IPS DF 6.9 (cell line): ENCODE measurements at places on chromosomes 11 and 22.

DNA sequence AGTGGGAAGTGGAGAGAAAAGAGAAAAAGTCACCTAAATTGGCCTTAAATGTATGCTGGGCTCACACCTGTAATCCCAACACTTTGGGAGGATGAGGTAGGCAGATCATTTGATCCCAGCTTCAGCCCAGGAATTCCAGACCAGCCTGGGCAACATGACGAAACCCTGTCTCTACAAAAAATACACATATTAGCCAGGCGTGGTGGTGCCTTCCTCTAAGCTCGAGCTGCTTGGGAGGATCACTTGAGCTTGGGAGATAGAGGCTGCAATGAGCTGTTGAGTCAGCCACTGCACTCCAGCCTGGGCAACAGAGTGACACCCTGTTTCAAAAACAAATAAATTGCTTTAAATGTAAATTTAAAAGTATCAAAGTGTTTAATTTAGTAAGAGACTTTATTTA, 3.9 kb downstream of the CBL start:
- no peaks in the 10 kb centered on the region for H3K27me3 ChIP-seq
- no peaks in the 10 kb centered on the region for H3K4me1 ChIP-seq
- no peak overlapping the region for H3K27ac ChIP-seq
- no peak overlapping the region for H3K4me3 ChIP-seq
- DNase-seq, result no peak

DNA sequence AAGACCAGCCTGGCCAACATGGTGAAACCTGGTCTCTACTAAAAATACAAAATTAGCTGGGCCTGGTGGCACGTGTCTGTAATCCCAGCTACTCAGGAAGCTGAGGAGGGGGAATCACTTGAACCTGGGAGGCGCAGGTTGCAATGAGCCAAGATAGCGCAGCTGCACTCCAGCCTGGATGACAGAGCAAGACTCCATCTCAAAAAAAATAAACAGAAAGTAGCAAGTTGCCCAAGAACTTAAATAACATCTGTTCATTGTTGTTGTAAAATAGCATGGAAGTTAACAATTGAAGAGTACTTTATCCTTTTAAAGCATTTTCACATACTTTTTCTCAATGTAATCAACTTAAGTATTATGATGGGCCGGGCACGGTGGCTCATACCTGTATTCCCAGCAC, 5.7 kb downstream of the AMBRA1 start:
- no peaks in the 10 kb centered on the region for H3K4me1 ChIP-seq
- H3K36me3 ChIP-seq, result no peaks in the 10 kb centered on the region
- no peak overlapping the region for H3K27ac ChIP-seq
- no peaks in the 10 kb centered on the region for H3K27me3 ChIP-seq

GRCh38 chr22:19597399-19597735, 73.2 kb upstream of the CLDN5 start:
- H3K27me3 ChIP-seq, result no peaks in the 10 kb centered on the region
- no peak overlapping the region for H3K27ac ChIP-seq
- H3K4me1 ChIP-seq, result no peaks in the 10 kb centered on the region
- H3K36me3 ChIP-seq, result no peaks in the 10 kb centered on the region

DNA sequence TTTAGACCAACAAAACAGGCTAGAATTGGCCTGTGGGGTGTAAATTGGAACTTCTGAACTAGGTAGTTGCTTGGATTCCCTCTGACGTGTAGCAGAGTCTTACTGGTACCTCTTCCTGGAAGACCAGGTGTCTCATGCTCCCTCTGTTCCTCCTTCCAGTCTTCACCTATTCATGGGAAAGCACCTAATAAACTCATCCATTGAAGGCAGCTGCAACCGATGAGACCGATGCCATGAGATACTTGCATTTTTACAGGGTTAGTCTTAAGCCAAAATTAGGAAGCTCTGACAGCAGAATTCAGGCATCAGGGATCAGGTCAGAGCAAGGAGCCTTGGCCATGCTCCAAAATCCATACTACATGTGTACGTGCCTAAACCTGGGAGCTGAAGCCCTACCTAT, 13.2 kb upstream of the HEPHL1 start:
- H3K27me3 ChIP-seq, result no peaks in the 10 kb centered on the region
- no peaks in the 10 kb centered on the region for H3K36me3 ChIP-seq
- no peak overlapping the region for H3K27ac ChIP-seq
- H3K4me3 ChIP-seq, result no peak overlapping the region
- DNase-seq, result no peak

GRCh38 chr11:57466680-57467079, 6.4 kb downstream of the RTN4RL2 start:
- peaks cover 11% of the 10 kb centered on the region for H3K4me1 ChIP-seq
- H3K27me3 ChIP-seq, result no peaks in the 10 kb centered on the region
- no peaks in the 10 kb centered on the region for H3K36me3 ChIP-seq
- no peak overlapping the region for H3K4me3 ChIP-seq
- no peak for DNase-seq

DNA sequence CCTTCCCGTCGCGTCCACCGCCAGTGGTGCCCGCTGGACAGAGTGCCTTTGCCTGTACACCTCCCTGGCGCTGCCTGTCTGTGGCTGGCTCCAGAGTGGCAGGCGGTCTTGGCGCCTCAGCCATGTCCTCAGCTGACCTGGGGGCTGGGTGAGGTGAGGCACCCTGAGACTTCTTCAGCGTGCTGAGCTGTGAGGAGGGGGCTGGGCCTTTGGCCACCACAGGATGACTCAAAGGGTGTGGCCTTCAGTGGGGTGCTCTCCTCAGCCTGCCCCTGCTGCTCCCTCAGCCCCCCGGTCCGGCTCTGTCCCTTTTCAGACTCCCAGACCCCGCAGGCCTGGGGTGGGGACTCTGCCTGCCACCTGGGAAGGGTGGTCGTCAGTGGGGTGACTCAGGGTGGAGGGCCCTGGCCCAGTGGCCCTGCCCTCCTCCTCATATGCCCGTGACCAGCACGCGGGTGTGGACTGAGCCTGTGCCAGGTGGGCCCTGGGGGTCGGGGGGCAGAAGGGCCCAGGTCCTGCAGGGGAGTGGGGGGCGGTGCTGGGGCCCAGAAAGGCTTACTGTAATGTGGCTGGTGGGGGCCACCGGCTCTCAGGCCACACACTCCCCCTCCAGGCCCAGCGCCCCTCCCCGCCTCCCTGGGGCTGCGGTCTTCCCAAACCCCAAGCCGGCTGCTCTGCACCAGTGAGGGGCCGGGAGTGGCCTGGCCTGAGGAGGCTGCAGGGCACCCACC, 15.9 kb downstream of the CRELD2 start:
- no peaks in the 10 kb centered on the region; the same call in 1 of the 2 replicates for H3K36me3 ChIP-seq
- H3K4me3 ChIP-seq, result no peak overlapping the region; the same call in 1 of the 2 replicates
- peaks cover 6% of the 10 kb centered on the region; the same call in 1 of the 2 replicates for H3K27me3 ChIP-seq
- H3K4me1 ChIP-seq, result peaks cover 1% of the 10 kb centered on the region; the same call in 1 of the 2 replicates
- no peak overlapping the region for H3K27ac ChIP-seq

DNA sequence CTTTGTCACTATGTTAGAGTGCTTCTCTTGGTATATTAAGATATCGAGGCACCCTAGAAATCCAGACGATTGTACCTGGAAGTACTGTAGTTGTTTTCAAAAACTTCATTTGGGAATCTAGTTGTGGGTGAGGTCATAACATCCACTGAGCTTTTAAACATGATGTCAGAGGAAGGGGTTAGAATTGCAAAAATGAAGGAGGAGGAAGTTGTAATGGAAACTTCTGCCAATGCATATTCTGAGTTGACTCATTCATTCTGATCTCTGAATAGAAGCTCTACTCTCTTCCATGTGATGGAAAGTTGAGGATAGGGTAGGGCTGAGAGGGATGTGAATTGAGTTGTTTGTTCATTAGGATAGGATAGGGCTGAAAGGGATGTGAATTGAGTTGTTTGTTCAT, 7.7 kb downstream of the CD44 start:
- H3K27me3 ChIP-seq, result no peaks in the 10 kb centered on the region
- H3K4me3 ChIP-seq, result no peak overlapping the region
- no peak overlapping the region for H3K27ac ChIP-seq
- H3K4me1 ChIP-seq, result peaks cover 3% of the 10 kb centered on the region; the same call in 1 of the 2 replicates
- no peak for DNase-seq
- no peaks in the 10 kb centered on the region for H3K36me3 ChIP-seq

- no peaks in the 10 kb centered on the region for H3K27me3 ChIP-seq
- H3K27ac ChIP-seq, result no peak overlapping the region
- DNase-seq, result peak; percentile 78
- H3K4me3 ChIP-seq, result no peak overlapping the region
Measured at GRCh38 chr11:128733440-128734102, 39.7 kb downstream of the FLI1 start.

GRCh38 chr11:20367313-20367948, 3.9 kb downstream of the HTATIP2 start:
- no peak for DNase-seq
- peaks cover 6% of the 10 kb centered on the region; the same call in 1 of the 2 replicates for H3K27me3 ChIP-seq
- no peak overlapping the region for H3K27ac ChIP-seq
- peaks cover 5% of the 10 kb centered on the region; the same call in 1 of the 2 replicates for H3K4me1 ChIP-seq
- no peak overlapping the region for H3K4me3 ChIP-seq

- H3K27ac ChIP-seq, result no peak overlapping the region
- no peaks in the 10 kb centered on the region for H3K36me3 ChIP-seq
- H3K4me3 ChIP-seq, result no peak overlapping the region
- DNase-seq, result no peak
Measured at GRCh38 chr22:19740586-19740985, 17.2 kb downstream of the GP1BB start.

- no peaks in the 10 kb centered on the region for H3K4me1 ChIP-seq
- H3K27me3 ChIP-seq, result no peaks in the 10 kb centered on the region
- H3K4me3 ChIP-seq, result no peak overlapping the region
- DNase-seq, result no peak
- no peak overlapping the region for H3K27ac ChIP-seq
Measured at GRCh38 chr11:102280245-102280833, 36.9 kb upstream of the BIRC3 start.

DNA sequence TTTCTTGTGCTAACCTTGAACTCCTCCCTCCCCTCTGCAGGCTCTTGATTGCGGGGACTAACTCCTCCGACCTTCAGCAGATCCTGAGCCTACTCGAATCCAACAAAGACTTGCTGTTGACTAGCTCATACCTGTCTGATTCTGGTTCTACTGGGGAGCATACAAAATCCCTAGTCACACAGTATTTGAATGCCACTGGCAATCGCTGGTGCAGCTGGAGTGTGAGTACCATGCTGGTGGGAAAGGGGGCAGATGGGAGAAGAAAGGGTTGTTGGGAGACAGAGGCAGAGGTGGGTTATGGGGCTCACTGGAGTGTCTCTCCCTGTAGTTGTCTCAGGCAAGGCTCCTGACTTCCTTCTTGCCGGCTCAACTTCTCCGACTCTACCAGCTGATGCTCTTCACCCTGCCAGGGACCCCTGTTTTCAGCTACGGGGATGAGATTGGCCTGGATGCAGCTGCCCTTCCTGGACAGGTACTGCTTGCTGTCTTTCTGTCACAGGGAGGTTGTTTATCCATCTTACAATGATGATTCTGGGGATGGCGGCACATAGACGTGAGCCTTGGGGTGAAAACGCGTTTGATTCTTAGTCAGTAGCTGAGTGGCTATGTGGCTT, 4.5 kb downstream of the SLC3A2 start:
- DNase-seq, result no peak
- no peaks in the 10 kb centered on the region for H3K4me1 ChIP-seq
- no peaks in the 10 kb centered on the region for H3K27me3 ChIP-seq
- peaks cover 51% of the 10 kb centered on the region for H3K36me3 ChIP-seq

- H3K4me1 ChIP-seq, result no peaks in the 10 kb centered on the region
- H3K36me3 ChIP-seq, result no peaks in the 10 kb centered on the region
- no peak overlapping the region for H3K27ac ChIP-seq
- H3K27me3 ChIP-seq, result no peaks in the 10 kb centered on the region
- no peak overlapping the region for H3K4me3 ChIP-seq
- no peak for DNase-seq
Measured at GRCh38 chr11:123829745-123830144, 23.6 kb upstream of the OR6M1 start.

- no peaks in the 10 kb centered on the region for H3K4me1 ChIP-seq
- H3K27ac ChIP-seq, result no peak overlapping the region
- H3K4me3 ChIP-seq, result no peak overlapping the region
- H3K36me3 ChIP-seq, result no peaks in the 10 kb centered on the region; the same call in 1 of the 2 replicates
Measured at GRCh38 chr11:1226226-1226985, 3.5 kb downstream of the MUC5B start.

DNA sequence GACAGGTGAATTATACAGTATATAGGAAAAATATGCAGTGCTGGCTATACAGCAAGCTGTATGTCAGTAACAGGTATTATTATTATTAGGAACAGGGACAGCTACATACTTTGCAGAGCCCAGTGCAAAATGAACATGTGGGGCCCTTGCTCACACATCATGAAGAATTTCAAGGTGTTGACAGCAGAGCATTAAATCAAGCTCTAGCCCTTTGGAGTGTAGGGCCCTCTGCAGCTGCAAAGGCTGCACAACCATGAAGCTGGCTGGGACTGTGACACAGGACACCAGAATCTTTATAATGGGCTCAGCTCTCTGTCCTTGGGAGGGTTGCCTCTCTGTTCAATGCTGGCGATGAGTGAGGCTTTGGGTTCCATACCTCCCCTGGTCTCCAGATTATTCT, 44.9 kb upstream of the DAGLA start:
- DNase-seq, result no peak
- no peaks in the 10 kb centered on the region for H3K4me1 ChIP-seq
- no peaks in the 10 kb centered on the region for H3K27me3 ChIP-seq
- H3K4me3 ChIP-seq, result no peak overlapping the region

GRCh38 chr11:34214961-34215805, 109.8 kb downstream of the NAT10 start:
- no peaks in the 10 kb centered on the region for H3K27me3 ChIP-seq
- H3K4me1 ChIP-seq, result no peaks in the 10 kb centered on the region
- DNase-seq, result no peak
- H3K36me3 ChIP-seq, result no peaks in the 10 kb centered on the region
- no peak overlapping the region for H3K4me3 ChIP-seq
